Activated CD8-positive, alpha-beta memory T cell treated with anti-CD3 and anti-CD28 coated beads for 4 hours (primary cell): ENCODE measurements at places on chromosomes 16 and 17.

- DNase-seq = no peak
These were observed 71.2 kb downstream of the KLHDC4 start for GRCh38 chr16:87694441-87695125.

DNA sequence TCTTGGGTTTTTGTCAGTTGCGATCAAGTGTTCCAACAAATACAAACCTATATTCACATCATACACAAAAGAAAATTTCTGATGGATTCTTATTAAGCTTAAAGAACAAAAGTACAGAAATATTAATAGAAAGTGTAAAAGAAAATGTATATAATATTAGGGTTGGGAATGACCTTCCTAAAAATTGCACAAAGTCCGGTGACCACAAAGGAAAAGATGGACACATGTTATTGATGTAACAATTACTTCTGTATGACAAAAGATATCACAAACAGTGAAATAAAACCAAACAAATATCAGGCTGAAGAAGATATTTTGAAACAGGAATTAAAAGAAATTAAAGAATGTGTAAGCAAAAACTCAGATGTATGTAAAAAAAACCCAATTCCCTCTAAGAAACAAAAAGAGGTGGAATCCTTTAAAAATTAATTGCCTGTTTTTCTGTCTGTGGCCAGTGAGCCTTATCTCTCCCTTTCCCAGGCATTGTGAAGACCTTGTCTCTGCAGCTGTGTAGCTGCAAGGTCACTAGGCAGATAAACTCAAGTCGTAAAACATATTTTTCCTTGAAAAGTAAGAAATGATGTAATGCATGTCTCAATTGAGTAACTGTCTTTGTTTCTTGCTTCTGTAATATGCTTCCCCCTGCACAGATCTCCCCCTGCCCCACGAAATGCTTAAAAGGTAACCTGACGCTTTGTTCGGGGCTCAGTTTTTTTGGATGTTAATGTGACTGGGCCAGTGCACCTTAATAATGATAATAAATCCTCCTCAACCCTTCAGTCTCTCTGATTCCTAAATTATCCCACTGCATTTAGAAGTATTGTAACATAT lies 2.8 kb downstream of the ST6GALNAC1 start:
- DNase-seq = no peak

DNA sequence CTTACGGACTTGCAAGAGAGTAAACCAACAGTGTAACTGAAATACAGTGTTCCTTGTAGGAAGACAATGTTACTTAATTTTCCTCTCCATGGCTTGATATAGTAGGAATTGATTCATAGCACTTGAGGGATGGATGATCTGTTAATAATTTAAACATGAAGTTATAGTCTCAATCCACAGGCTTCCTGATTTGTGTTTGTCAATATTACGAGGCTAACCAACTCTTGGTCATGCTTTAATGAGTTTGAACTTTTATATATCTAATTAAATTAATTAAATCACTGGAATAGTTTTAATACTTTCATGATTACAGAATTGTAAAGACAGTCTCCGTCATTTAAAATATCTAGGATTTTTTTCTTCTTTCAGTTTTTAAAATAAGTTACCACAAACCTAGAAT lies 112.0 kb upstream of the HAS3 start:
- DNase-seq = no peak

DNA sequence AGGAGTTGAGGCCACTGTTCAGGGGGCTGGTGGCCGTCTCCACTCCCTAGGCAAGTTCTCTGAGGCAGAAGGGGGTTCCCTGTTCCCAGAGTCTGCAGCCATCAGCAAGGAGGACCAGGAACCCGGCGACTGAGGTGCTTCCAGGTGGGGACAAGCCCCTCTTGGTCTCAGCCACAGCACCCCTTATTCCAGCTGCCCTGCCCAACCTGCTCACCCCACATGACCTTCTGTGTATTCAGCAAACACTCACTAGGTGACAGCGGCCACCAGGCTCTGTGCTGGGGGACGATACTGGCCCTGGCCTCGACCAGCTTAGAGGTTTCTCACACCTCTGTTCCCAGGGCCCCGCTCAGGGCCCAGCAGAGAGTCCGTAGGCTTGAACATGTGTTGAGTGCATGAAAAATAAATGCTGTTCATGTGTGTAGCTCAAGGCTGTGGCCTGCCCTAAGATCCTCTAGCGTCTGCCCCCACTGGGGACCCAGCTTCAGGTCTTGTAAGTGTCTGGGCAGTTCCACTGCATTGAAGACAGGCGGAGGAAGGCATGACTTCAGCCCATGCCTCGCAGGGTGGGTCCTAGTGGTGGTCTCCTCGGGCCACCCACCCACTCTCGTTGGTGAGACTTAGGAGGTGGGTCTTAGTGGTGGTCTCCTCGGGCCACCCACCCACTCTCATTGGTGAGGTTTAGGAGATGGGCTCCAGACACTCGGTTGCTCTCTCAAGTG lies 44.2 kb downstream of the NT5M start:
- DNase-seq = no peak

DNA sequence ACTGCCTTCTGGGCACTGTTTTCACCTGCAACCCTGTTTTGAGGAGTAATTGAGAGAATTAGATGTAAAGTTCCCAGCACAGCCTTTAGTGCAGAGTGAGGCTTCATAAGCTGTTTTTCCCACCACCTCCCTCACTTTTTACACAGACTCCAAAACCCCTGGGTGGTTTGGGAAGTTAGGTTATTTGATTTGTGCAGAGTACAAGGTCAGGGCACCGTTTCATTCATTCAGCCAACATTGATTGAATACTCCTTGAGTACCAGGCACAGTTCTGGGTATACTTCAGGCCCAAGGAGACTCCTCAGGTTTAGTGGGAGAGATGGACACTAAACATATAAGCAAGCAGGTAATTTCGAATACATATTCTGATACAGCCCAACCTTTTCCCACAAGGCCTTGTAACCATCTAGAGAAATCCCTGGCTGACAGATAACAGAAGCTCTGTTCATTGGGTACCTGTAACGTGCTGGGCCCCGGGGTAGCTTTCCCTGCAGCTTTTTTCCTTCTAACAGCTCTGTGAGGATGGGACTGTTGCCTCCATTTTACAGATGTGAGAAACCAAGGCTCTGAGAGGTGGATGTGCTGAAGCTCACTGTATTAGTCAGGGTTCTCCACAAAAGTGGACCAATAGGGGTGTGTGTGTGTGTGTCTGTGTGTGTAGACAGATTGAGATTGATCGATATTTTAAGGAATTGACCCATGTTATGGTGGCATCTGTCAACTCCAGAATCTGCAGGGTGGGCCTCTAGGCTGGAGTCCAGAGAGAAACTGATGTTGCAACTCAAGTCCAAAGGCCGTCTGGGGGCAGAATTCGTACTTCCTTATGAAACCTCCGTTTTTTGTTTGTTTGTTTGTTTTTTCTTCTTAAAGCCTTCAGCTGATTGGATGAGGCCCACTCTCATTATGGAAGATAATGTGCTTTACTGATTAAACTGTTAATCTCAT lies 234.7 kb downstream of the SNX29 start:
- DNase-seq = no peak

DNA sequence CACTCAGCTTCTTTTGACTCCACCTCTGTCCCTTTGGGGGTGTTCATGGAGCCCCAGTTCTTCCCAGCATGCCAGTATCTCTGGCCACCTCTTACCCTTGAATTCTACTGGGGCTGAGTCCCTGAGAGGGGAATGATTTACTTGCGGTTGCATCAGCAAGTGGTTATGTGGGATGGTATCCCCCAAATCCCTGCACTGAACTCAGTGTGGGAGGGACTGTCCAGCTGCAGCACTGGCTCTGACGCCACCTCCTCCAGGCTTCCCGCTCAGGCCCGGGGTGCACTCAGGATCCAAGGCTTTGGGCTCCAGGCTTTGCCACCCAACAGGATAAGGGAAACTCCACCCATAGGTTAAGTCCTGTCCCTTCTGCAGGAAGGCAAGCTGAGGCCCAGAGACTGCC lies 21.1 kb upstream of the BRD7 start:
- DNase-seq = no peak

DNA sequence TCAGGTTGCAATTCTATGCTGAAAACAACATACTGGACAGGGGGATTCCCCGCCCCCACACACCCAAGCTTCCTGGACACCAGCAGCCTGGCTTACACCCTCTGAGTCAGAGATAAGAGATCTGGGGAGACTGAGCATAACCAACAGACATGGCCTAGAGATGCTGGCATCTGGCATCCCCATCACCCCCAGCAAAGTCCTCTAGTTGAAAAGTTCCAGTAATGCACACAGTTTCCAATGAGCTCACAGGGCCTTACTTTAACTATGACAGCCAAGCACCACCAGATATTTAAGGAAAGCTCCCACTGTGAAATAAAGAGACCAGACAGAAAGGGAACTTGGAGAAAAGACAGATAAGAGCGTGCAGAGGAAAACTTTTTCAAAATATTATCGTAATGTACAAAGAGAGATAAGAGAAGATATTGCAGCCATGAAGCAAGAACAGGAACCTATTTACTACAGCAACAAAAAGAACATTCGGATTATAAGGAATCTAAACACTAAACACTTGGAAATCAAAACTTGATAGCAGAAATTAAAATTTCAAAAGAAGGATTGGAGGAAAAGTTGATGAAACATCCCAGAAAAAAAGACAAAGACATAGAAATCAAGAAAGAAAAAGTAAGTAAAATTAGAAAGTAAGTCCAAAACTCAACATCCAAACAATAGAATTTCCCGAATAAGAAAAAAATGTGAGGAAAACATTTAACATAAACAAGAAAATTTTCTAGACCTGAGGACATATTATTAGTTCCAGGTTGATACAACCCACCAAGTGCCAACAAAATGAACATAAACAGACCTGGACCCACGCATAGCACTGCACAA lies 17.2 kb upstream of the ALOX15 start:
- DNase-seq = peak; percentile 12

DNA sequence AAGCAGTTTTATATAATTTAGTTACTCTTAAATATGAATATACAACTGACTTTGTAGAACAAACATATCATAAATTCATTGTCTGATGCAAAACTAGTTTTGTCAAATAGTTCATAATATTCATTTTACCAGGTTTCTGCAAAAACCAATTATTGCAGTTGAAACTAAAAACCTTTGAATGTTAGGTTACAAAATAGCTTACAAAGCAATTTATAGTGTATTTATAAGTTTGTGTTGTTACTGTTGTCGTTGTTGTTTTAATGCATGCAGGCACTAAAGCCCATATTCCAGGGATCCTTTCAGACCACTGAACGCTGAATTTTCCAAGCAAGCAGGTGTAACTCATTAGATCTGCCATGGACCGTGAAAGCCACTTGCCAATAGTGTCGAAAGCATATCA lies 427.6 kb downstream of the ZFHX3 start:
- no peak for DNase-seq

- DNase-seq = no peak
These were observed 146.2 kb downstream of the ENGASE start for GRCh38 chr17:79220713-79221291.
